ENCODE measurements at places on chromosomes 12 and 14. TPM values are rescaled to one million over a fixed set of nuclear protein-coding genes. Genes with fewer than 3 reads are reported as not detected.

The INSM2 gene
- not detected for total RNA-seq

The CMTM5 gene
- total RNA-seq, result not detected

The RIPK3 gene
- total RNA-seq, result 6.1 TPM

The SMCO3 gene
- total RNA-seq, result 0.15 TPM

The RIMBP2 gene
- total RNA-seq, result 6.3 TPM

The GLTP gene
- total RNA-seq, result 22.2 TPM

The SNAPC1 gene
- 2.0 TPM for total RNA-seq

The ERBB3 gene
- 48.7 TPM for total RNA-seq

- no peak overlapping the region for H3K27ac ChIP-seq
- no peak for DNase-seq
- no peaks in the 10 kb centered on the region for H3K4me1 ChIP-seq
- H3K36me3 ChIP-seq, result no peaks in the 10 kb centered on the region
Measured at GRCh38 chr12:2338991-2339431, 286.2 kb downstream of the CACNA1C start.

DNA sequence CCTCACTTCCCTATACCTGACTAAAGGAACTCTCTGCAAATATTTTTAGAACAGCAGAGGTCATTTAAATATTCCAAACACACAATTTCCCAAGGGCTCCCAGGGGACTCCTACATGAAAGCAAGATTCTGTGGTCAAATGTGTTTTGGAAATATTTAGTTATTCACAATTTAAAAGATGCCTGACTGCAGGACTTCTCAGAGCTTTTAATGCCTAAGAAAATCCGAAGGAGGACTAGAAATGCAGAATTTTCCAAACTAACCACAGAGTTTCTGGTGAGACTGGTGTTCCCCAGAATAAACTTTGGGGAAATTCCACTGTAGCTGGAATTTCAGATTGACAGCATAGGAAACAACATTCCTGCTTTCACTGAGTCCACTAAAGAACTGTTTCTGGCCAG, 84.8 kb upstream of the MAP1LC3B2 start:
- DNase-seq, result no peak
- H3K4me1 ChIP-seq, result peaks cover 5% of the 10 kb centered on the region
- no peak overlapping the region for H3K4me3 ChIP-seq
- H3K27me3 ChIP-seq, result no peaks in the 10 kb centered on the region
- no peak overlapping the region for H3K27ac ChIP-seq
- no peaks in the 10 kb centered on the region for H3K36me3 ChIP-seq

- H3K4me3 ChIP-seq, result no peak overlapping the region
- DNase-seq, result no peak
- no peaks in the 10 kb centered on the region for H3K27me3 ChIP-seq
Measured at GRCh38 chr14:20720741-20721140, 24.9 kb upstream of the EDDM3A start.

DNA sequence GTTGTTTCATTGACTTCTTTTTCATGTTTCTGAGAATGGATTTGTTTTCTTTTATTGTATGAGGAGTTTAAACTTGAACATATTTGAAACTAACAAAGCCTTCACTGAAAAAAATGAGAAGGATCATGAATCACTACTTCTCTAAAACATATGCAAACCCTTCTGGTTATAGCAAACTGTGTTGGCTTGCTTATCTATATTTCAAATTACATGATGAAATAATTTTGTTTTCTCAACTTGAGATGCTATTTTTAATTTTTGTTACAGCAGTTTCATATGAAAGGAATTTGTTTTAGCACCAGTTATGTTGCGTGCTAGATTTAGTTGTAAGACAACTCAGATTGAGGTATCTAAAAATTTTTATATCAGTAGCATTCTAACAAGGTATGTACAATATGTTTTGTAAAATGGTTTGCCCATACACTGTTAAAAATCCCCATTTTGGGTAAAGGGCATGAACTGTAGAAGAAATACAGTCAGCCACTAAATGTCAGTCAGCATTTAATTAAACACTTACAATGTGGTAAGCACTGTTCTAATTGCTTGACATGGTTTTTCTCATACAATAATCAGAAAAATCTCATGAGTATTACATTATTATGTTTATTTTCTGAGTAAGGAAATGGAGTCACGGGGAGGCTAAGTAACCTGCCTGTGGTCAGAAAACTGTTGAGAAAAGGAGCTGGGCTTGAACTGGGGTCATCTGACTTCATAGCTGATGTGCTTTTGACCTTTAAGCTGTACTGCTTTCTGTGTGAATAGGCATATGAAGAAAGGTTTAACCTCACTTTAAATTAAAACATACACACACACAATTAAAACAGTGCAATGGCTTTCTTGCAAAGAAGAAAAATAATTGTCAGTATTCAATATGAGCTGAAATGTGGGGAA, 105.7 kb downstream of the PLEKHA5 start:
- H3K27ac ChIP-seq, result no peak overlapping the region
- no peaks in the 10 kb centered on the region for H3K27me3 ChIP-seq
- DNase-seq, result no peak
- H3K36me3 ChIP-seq, result no peaks in the 10 kb centered on the region

- no peaks in the 10 kb centered on the region for H3K36me3 ChIP-seq
- no peak overlapping the region for H3K27ac ChIP-seq
- H3K4me3 ChIP-seq, result no peak overlapping the region
- no peaks in the 10 kb centered on the region for H3K4me1 ChIP-seq
- DNase-seq, result no peak
- H3K27me3 ChIP-seq, result no peaks in the 10 kb centered on the region
Measured at GRCh38 chr12:109387425-109388166, 39.9 kb downstream of the MYO1H start.

- H3K36me3 ChIP-seq, result no peaks in the 10 kb centered on the region
- H3K27ac ChIP-seq, result no peak overlapping the region
- H3K4me3 ChIP-seq, result no peak overlapping the region
- no peaks in the 10 kb centered on the region for H3K4me1 ChIP-seq
- no peaks in the 10 kb centered on the region for H3K27me3 ChIP-seq
Measured at GRCh38 chr14:53744857-53745256, 211.8 kb downstream of the BMP4 start.

DNA sequence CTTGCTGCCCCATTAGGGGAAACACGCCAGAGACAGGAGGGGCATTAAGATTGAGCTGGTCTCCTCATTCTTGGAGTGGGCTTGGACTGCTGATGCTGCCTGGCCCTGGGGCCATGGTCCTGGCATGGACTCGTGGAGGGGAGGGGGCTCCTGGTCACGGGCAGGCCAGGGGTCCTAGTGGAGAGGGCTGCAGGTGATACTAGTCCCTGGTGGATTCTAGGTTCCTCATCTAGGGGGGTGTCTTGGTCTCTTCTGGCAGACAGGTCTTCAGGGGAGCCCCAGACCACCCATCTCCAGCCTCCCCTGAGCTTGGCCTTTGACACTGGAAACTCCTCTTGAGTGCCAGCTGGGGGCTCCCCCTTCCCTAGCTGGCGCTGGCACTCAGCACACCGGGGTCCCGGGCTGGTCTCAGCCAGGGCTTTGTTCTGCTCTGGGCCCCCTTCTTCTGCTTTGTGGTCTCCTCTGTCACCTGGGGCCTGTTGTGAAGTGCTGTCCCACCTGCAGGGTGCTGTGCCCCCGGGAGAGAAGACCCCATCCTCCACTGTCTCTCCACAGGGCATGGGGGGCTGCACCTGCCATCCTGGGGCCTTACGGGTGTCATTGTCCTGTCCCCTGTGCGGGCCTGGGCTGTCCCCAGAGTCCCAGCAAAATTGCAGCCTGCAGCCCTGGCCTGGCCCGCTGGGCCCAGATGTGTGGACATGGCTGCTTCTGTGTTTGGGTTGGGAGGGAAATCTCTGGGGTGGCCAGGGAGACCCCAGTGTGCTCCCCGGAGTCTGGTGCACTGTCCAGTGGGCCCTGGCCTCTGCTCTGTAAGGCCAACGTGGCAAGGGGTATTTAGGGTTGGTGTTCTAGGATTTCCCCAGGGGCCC, 2.3 kb downstream of the KIF26A start:
- peaks cover 5% of the 10 kb centered on the region for H3K27me3 ChIP-seq
- no peak overlapping the region for H3K4me3 ChIP-seq
- H3K36me3 ChIP-seq, result no peaks in the 10 kb centered on the region
- DNase-seq, result peak; percentile 27
- H3K4me1 ChIP-seq, result peaks cover 8% of the 10 kb centered on the region
- no peak overlapping the region for H3K27ac ChIP-seq

GRCh38 chr14:98323836-98324235, 948.2 kb downstream of the BCL11B start:
- no peak for DNase-seq
- no peaks in the 10 kb centered on the region for H3K36me3 ChIP-seq
- H3K4me3 ChIP-seq, result no peak overlapping the region
- no peaks in the 10 kb centered on the region for H3K27me3 ChIP-seq
- H3K4me1 ChIP-seq, result no peaks in the 10 kb centered on the region
- H3K27ac ChIP-seq, result no peak overlapping the region

DNA sequence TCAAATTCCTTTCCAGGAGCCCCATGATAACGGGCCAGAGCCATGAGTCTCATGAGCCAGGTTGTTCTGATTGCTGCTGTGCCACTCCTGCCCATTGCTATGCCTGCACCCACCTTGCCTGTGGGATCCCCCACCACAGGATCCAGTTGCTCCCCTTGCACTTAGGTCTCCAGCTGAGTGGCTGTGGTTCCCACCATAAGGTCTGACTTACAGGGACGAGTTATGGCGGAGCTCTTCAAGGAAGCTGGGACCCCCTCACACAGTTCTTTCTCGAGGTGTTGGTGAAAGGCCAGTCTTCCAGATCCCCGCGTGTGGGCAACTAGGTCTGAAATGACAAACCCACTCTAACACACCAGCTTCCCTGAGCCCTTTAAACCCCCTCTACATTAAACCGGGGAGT, 111.9 kb upstream of the C14orf180 start:
- no peak overlapping the region for H3K27ac ChIP-seq
- no peaks in the 10 kb centered on the region for H3K4me1 ChIP-seq
- H3K36me3 ChIP-seq, result no peaks in the 10 kb centered on the region
- no peaks in the 10 kb centered on the region for H3K27me3 ChIP-seq
- DNase-seq, result no peak

- no peaks in the 10 kb centered on the region for H3K4me1 ChIP-seq
- H3K27me3 ChIP-seq, result no peaks in the 10 kb centered on the region
- H3K36me3 ChIP-seq, result no peaks in the 10 kb centered on the region
Measured at GRCh38 chr14:105859717-105860614, 333.6 kb downstream of the TMEM121 start.

DNA sequence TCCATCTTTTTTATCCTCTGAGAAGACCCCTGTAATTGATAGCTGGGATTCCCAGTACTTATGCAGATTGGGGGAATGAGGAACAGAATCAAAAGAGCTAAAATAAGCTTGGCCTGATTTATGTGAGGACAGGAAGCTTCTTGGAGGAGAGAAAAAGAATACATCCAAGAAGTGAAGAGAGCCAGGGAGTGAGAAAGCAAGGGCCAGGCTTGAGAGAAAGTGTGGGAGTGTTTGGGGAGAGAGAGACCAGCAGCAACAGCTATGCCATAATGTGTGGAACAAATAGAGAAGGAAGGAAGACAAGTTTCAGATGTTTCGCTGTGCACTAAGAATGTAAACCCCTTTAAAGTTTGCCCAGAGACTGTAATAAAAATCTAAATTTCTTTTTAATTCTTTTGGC, 4.0 kb upstream of the CCDC184 start:
- no peak overlapping the region for H3K4me3 ChIP-seq
- no peak overlapping the region for H3K27ac ChIP-seq
- peaks cover 24% of the 10 kb centered on the region for H3K27me3 ChIP-seq

DNA sequence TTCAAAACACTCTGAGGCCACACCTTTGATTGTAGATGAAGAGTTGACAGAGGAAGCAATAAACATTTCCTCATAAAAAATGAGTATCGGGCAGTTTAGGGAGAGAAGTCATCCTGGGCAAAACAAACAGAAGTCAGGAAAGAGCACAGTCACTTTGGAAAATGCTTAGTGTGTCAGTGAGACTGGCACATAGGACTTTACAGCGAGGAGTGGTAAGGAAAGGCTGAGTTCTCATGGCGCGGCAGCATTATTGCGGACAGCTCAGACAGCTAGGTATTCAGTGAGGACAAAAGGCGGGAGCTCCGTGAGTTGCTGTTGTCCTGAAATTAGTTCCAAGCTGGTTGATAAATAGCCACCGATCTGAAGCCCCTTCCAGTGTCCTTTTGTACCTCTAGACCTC, 229.9 kb downstream of the SNAPC1 start:
- H3K36me3 ChIP-seq, result no peaks in the 10 kb centered on the region
- H3K4me1 ChIP-seq, result no peaks in the 10 kb centered on the region
- no peaks in the 10 kb centered on the region for H3K27me3 ChIP-seq
- H3K4me3 ChIP-seq, result no peak overlapping the region
- no peak overlapping the region for H3K27ac ChIP-seq

DNA sequence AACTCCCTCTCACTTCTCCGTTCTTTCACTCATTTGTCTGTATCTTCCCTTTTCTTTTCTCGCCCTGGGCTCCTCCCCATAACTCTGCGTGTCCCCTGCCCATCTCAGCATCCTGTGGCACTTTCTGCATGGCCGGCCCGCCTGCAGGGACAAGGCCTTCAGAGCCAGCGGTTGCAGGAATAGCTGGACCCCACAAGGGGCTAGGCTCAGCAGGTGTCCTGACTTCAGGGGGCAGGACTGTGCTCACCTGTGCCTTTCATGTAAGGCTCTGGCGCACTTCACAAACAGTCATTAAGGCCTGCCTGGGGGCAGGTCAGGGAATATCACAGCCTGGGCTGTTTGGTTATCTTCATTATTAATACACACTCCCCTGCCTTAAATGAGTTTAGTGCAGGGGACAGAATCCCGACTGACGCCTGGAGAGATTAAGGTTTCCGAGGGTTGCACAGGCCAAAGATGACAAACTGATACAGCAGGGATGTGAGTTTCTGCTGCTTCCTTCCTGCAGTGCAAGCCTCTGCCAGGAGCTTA, 768.8 kb upstream of the TBX3 start:
- DNase-seq, result no peak
- no peaks in the 10 kb centered on the region for H3K36me3 ChIP-seq
- H3K4me1 ChIP-seq, result no peaks in the 10 kb centered on the region
- no peak overlapping the region for H3K27ac ChIP-seq

GRCh38 chr14:22483863-22484593, 105.0 kb downstream of the DAD1 start:
- no peak overlapping the region for H3K4me3 ChIP-seq
- H3K36me3 ChIP-seq, result no peaks in the 10 kb centered on the region
- no peaks in the 10 kb centered on the region for H3K27me3 ChIP-seq
- no peak for DNase-seq
- no peak overlapping the region for H3K27ac ChIP-seq
- H3K4me1 ChIP-seq, result no peaks in the 10 kb centered on the region

GRCh38 chr12:96350982-96351381, 49.3 kb downstream of the CDK17 start:
- no peaks in the 10 kb centered on the region for H3K36me3 ChIP-seq
- DNase-seq, result no peak
- H3K4me1 ChIP-seq, result no peaks in the 10 kb centered on the region
- no peaks in the 10 kb centered on the region for H3K27me3 ChIP-seq
- H3K4me3 ChIP-seq, result no peak overlapping the region
- no peak overlapping the region for H3K27ac ChIP-seq

- H3K4me1 ChIP-seq, result peaks cover 4% of the 10 kb centered on the region
- DNase-seq, result no peak
- H3K36me3 ChIP-seq, result no peaks in the 10 kb centered on the region
- H3K27me3 ChIP-seq, result no peaks in the 10 kb centered on the region
- H3K27ac ChIP-seq, result peak overlapping the region; percentile 35
Measured at GRCh38 chr12:47360771-47361388, 281.1 kb upstream of the AMIGO2 start.

- no peak overlapping the region for H3K27ac ChIP-seq
- no peaks in the 10 kb centered on the region for H3K36me3 ChIP-seq
- no peaks in the 10 kb centered on the region for H3K4me1 ChIP-seq
- H3K27me3 ChIP-seq, result peaks cover 4% of the 10 kb centered on the region
Measured at GRCh38 chr12:130160711-130161231, 1.5 kb upstream of the FZD10 start.

GRCh38 chr14:41986700-41987099, 380.0 kb downstream of the LRFN5 start:
- H3K27ac ChIP-seq, result no peak overlapping the region
- no peak for DNase-seq
- no peaks in the 10 kb centered on the region for H3K36me3 ChIP-seq
- no peak overlapping the region for H3K4me3 ChIP-seq
- H3K4me1 ChIP-seq, result peaks cover 7% of the 10 kb centered on the region
- H3K27me3 ChIP-seq, result no peaks in the 10 kb centered on the region

All from pancreas (tissue), 10 donors.